CD4-positive, alpha-beta T cell treated with Interleukin-4 for 1 hour (primary cell): ENCODE measurements at places on chromosomes 16 and 17.

DNA sequence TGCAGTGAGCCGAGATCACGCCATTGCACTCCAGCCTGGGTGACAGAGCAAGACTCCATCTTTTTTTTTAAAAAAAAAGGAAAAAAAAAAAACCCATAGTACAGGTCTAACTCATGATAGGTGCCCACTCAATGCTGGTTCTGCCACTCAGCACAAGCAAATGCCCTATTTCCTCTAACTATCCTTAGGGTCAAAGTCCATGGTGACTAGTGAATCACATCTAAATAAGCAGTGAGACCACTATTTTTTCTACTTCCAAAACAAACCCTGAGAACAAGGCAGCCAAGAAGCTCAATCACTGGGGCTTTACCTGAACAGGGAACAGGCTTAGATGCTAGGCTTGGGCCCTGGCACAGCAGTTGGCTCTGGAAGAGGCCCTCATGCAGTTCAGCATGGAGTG, 3.4 kb downstream of the BLTP2 start:
- DNase-seq = no peak

GRCh38 chr17:4144422-4144747, 1.4 kb downstream of the CYB5D2 start:
- DNase-seq = no peak

DNA sequence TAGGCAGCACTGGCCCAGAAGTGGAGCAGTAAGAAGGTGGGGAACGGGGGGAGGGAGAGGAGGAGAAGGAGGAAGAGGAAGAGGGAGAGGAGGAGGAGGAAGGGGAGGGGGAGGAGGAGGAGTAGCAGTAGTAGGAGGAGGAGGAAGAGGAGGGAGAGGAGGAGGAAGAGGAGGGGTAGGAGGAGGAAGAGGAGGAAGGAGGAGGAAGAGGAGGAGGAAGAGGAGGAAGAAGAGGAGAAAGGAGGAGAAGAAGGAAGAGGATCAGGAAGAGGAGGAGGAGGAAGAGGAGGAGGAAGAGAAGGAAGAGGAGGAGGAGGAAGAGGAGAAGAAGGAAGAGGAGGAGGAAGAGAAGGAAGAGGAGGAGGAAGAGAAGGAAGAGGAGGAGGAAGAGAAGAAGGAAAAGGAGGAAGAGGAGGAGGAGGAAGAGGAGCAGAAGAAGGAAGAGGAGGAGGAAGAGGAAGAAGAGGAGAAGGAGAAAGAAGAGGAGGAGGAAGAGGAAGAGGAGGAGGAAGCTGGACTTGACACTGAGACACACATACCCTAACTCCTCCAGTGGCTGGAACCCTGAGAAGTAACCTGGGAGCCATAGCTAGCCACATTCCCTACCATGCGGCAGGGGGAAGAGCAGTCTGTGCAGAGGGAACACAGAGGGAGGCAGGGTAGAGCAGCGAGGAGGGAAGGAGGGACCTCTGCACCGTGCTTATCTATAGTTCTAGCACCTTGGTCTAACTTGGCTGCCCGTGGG, 35.8 kb downstream of the LRRC75A start:
- DNase-seq = no peak

DNA sequence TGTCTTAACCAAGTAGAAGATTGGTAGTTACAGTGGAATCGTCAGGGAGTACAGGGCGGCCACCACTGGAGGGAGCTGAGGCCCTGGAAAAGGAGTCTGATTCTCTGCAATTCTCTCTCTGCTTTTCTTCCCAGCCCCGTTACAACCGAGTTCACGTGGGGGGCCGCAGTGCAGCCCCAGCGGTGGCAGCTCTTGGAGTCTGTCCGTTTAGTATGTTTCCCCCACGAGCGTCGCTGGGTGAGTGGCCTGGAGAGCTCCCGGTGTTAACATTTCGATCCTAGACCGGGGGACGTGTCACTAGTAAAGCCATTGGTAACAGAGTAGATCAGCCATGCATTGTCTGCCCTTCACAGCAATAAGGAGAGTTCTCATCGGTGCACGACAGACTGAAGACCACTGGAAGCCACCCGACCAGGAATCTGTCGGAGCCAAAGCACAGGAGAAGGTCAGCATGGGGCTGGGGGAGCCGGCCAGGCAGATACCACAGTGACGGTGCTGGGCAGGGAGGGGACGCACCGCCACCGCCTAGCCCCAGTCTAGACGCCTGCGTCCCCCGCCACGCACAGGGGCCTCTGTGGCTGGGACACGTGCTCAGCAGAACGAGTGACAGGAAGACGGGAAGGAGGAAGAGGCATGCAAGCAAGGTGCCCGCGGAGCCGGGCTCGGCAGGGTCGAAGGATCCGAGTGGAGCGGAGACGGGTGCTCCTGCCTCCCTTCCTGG, 15.7 kb downstream of the SLC16A3 start:
- no peak for DNase-seq

GRCh38 chr16:1530883-1531637, 2.4 kb upstream of the TMEM204 start:
- DNase-seq = no peak

DNA sequence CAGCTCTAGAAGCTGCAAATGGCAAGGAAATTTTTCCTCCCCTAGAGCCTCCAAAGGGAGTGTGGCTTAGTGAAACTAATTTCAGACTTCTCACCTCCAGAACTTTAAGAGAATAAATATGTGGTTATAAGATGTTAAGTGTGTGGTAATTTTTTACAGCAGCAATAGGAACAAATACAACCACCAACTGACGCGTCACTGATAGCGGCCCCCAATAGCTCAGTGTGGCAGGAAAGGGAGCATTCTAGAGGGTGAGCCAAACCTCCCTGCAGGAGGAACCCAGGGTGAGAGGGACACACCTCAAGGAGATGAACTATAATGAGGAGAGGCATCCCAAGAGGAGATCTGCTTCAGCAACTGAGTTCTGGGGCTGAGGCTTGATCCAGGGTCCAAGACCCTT, 4.0 kb downstream of the CCL4 start:
- no peak for DNase-seq

DNA sequence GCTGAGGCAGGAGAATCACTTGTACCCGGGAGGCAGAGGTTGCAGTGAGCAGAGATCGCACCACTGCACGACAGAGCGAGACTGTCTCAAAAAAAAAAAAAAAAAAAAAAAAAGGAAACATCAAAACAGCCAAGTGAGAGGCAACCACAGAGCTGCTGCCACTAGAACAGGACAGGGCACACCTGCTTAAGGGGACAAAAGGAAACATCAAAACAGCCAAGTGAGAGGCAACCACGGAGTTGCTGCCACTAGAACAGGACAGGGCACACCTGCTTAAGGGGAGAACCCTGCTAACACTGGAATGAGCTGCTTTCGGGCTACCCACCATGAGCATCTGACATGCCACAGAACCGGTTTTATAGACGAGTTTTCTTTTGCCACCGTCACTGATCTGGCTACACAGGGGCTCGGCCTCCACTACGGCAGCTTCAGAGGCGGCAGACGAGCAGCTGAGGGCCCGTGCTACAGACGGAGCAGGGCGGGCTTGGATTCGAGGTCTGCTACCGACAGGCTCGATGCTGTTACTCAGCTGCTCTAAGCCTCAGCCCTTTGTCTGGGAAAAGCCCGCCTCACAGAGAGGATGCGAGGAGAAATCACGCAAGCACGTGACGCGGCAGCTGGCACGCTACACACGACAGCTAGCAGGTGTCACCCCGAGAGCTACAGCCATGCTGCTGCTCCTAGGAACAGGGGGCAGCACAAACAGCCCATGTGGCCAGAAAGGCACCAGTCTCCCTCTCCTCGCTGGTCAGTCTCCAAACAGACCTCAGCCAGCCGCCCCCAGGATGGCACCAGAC, 2.0 kb downstream of the P4HB start:
- DNase-seq = no peak

GRCh38 chr17:14775731-14776492, 475.0 kb downstream of the HS3ST3B1 start:
- no peak for DNase-seq

DNA sequence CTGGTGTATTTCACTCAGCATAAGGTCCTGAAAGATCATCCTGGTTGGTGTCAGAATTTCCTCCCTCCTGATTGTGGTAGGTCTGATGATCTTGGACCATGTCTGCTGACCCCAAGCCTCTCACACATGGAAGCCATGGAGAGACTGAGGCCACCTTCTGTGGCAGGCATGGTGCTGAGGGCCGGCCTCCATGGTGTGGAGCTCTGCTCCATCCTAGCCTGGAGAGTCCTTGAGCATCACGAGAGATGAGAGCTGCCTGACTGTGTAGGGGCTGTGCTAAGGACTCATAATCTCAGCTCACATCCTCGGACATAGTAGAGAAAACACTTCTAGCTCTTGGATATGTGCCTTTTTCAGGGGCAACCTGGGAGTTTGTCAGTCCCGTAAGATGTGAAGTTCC, 40.6 kb downstream of the MPRIP start:
- DNase-seq = no peak
